AG09319 (cell line): ENCODE measurements at places on chromosomes 1 and 21.

- DNase-seq: no peak
Measured at GRCh38 chr1:64242895-64243756, 39.7 kb downstream of the UBE2U start.

DNA sequence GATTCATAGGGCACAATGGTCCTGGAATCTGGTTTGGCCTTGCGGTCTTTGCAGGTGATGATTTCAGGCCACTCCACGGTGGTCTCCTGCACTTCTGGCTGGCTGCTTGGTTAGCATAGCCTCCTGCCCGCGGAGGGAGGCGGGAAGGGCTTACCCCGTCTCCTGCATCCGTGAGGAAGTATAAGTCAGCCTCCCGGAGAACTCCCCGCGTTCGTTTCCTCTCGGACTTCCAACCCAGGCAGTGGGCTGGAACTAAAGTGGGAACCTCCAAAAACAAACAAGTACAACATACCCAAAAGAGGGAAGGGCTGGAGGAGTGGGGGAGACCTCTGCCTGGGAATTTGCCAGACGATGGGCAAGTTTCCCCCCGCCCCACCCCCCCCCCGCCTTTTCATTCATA lies 939 bp upstream of the CCN1 start:
- peak; percentile 29 for DNase-seq

- DNase-seq: no peak
Measured at GRCh38 chr1:114712977-114713376, 3.6 kb downstream of the NRAS start.

DNA sequence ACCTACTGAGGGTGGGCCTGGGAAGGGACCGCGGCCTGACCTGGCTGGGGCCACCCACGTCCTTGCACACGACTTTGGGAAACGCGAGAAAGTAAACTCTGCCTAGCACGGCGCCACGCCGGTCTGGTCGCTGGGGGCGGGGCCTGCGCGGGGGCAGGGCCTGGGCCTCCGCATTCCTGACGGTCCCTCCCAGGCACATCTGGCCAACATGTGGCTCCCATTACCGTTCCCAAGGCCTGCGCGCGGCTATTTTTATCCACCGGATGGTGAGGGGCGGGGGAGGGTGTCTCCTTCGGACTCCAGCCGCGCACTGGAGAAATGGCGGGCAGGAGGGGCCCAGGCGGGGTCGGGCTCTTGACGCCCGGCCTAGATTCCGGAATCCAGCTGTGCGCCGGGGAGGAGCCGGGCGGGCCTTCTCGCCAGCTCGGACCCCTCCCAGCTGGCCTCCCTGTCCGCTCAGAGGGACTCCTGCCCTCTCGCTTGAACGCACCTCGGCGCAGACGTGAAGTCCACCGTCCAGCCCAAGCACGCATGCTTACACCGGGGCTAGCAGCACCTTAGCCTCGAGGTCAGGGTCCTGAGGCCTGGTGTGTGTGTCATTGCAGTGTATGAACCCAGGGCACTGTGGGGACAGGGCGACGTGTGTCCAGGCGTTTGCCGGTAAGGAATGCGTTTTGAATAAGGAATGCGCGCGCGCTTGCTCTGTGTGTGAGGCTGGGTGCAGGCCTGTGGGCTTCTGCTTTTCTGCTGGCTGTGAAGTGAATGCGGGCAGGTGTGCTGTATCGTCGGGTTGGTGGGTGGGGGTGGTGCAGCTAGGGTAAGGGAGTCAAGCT lies 2.1 kb downstream of the EVA1B start:
- peak; percentile 92 for DNase-seq
